ENCODE measurements at places on chromosomes 7 and 10.

DNA sequence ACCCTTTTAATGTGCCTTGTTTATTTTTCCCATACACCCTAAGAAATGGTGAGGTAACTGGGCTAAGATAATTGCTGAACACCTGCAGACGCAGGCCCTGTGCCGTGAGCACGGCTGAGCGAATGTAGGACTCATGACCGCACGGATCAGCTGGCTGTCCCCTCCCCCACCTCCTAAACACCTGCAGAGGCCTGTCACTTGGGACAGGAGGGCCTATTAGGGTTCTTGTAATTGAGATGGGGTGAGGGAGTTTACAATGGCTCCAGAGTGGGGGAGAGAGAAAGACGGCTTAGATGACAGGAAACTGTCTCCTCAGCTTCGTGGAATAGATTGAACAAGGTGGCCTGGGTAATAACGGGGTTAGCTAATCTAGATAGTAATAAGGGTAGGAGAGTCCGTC lies 291.7 kb upstream of the HABP2 start:
- DNase-seq, result no peak

DNA sequence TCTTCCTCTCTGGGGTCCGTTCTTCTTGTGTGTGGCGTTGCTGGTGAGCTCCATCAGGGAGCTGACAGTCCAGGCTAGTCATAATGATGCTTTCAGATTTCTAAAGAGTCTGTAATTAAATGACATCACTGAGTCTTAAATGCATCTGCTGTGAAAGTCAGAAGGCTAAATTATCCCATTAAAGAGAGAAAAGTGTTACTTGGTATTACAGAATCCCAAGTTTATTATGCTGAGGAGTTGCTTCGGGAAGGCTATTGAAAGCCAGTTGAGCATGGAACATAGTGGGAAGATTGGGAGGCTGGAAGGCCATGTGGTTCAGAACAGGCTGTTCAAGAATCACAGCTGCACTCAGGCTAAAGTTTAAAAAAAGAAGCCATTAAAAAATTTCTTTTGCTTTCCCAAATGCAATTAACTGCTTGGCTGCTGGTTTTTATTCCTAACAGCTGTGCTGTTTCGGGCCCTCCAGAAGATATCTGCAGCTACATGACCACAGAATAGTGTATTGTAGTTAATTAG lies 342.6 kb upstream of the LRGUK start:
- DNase-seq, result no peak

GRCh38 chr10:90888387-90888786 lies 16.6 kb downstream of the RPP30 start:
- DNase-seq, result no peak

DNA sequence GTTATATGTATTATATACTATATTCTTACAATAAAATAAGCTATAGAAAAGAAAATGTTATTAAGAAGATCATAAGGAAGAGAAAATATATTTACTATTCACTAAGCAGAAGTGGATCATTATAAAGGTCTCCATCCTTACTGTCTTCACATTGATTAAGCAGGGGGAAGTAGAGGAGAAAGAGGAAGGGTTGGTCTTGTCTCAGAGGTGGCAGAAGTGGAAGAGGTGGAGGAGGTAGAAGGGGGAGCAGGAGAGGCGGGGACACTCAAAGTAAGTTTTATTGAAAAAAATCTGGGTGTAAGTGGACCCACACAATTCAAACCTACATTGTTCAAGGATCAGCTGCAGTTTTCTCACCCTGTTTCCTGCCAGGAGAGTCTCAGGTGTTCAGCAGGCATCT lies 28.9 kb upstream of the ERCC6 start:
- DNase-seq, result no peak

- no peak for DNase-seq
Measured at GRCh38 chr10:118816471-118817168, 61.9 kb upstream of the CACUL1 start.

DNA sequence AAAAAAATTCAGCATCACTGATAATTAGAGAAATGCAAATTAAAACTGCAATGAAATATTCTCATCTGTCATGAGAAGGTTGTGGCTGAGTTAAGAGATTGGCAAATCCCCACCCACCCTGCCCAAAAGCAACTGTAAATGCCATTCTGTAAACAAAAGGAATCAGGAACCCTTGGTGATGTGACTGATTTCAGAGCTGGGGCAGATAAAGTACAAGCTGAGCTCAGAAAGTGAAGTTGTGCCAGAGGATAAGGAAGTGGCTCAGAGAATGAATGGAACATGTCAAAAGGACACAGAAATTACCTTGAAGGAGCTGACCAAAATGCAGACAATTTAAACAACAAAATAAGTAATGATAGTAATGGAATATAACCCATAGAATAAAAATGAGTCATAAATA lies 32.7 kb upstream of the ARMS2 start:
- DNase-seq, result no peak

- DNase-seq, result no peak
Measured at GRCh38 chr7:14000247-14000646, 10.8 kb upstream of the ETV1 start.

GRCh38 chr7:78066599-78066998 lies 268.0 kb downstream of the PHTF2 start:
- no peak for DNase-seq

- DNase-seq, result no peak
Measured at GRCh38 chr7:28497009-28497408, 84.7 kb downstream of the CREB5 start.

- no peak for DNase-seq
Measured at GRCh38 chr7:155907450-155908200, 95.4 kb upstream of the SHH start.

GRCh38 chr7:30070052-30070451 lies 41.8 kb downstream of the PLEKHA8 start:
- DNase-seq, result no peak

DNA sequence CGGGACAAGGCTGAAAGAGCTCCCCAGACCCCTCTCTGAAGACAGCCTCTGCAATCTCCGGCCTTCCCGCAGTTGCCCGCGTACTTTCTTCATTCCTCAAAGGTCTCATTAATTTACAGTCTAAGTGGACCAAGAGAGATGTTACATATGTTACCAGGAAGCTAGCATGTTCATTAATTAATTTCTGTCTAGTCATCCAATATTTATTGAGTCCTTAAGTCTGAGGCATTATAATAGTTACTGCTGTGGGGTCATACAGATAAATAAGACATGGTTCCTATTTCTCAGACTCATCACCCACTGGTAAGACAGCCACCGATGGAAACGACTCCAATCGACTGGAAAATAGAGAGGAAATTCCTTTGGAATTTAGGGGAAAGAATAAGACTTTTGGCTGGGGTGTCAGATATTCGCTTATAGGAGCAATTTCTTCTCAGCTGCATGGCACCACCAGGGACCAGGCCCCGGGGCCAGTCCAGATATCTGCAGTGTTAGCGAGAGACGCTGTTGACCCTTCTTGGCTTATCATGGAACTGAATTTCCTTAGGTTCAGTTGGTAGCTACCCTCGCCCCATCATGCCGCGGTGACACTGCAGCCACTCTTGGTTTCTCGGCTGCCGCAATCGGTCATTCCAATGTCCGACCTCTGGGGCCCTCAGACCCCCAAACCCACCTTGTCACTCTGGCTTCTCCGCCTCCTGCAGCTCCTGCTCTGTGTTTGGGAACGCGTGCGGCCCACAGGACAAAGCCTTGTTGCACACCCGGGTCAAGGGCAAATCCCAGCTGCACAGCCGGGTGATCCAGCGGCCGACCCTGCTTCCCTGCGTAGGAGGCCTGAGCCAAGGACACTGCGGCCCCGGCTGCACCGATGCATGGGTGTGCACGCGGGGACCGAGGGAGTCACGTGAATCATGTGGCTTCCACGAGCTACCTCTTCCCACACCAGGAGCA lies 383.2 kb downstream of the DNAJB6 start:
- DNase-seq, result no peak

DNA sequence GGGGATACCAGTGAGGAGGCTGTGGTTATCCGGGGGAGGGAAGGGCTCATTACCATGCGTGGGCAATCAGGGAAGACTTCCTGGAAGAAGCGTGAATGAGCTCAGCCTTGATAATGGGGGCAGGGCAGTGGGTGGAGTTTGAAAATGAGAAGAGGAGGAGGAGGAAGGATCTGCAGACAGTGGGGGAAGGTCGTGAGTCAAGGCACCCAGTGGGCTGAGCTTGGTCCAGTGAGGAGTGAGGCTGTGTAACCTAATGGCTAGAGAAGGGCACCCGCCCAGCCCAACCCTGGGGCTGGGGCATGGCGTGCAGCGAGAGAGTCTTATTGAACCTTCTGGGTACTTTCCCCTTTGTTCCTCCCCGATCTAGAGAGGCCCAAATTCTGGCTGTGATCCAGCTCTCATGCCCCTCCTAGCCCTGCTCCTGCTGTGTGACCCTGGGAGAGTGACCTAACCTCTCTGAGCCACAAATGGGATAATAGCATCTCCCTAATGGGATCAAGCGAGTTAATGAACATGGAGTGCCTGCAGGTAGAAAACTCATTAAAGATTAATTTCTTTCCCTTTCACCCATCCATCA lies 31.5 kb downstream of the CLIP2 start:
- peak; percentile 4 for DNase-seq

- peak; percentile 55 for DNase-seq
Measured at GRCh38 chr7:113086431-113086888, at the start of gene GPR85. TSS of gene GPR85 (minus strand) at chr7:113086827. CDS start at chr7:113084721, 2,106 bp downstream.

DNA sequence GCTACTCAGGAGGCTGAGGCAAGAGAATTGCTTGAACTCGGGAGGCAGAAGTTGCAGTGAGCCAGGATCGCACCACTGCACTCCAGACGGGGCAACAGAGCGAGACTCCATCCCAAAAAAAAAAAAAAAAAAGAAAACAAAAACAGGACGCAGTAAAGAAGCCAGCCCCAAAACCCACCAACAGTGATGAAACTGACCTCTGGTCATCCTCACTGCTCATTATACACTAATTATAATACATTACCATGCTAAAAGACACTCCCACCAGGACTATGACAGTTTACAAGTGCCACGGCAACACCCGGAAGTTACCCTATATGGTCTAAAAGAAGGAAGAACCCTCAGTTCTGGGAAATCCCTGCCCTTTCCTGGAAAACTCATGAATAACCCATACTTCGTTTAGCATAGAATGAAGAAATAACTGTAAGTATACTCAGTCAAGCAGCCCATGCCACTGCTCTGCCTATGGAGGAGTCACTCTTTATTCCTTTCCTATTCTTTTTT lies 40.0 kb upstream of the EIF4H start:
- peak; percentile 58 for DNase-seq

- no peak for DNase-seq
Measured at GRCh38 chr10:103663236-103663635, 169.7 kb downstream of the NEURL1 start.

DNA sequence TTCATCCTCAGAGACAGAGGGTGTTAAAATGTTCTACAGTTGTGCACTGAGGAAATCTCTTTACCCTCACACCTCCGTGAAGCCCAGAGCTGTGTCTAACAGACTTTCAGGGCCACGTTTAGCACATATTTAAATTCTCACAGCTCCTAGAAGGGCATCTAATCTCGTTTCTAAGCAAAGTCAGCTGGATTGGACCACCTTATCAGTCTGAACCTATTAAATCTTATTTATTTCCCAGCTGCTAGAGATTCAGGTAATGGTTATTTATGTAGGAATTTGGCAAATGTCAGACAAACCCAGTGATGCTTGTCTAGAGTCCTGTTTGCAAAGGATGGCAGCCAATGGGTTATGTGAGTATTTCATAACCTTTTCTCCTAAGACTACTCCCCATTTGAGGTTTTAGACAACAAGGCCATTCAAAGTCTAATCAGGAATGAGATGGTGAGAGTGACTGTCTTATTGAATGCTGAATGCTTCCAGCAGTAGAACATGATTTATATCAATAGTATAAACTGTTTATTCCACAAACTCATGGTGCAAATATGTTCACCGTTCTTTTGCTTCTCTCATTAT lies 54.8 kb upstream of the EXOC4 start:
- no peak for DNase-seq

- no peak for DNase-seq
Measured at GRCh38 chr7:39035903-39036302, 58.2 kb downstream of the POU6F2 start.

GRCh38 chr7:37342688-37343471 lies 105.8 kb downstream of the ELMO1 start:
- peak; percentile 92 for DNase-seq

DNA sequence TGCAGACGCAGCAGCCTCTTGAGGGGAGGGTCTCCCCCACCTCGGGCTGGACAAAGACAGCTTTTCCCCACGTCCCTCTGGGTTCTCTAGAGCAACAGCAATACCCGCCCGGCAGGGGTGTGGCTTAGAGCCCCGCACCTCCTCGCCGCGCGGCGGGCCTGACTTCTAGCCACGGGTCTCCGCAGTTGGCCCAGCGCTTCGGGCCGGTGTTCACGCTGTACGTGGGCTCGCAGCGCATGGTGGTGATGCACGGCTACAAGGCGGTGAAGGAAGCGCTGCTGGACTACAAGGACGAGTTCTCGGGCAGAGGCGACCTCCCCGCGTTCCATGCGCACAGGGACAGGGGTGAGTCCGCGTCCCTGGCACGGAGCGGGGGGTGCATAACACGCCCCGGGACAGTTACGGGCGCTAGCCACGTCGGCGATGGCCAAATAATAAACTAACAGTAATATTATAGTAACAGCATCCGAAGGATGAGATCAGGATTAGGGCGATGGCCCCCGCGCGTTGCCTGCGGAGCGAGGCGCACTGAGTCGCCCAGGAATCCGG lies 1.2 kb downstream of the CYP2E1 start:
- no peak for DNase-seq

DNA sequence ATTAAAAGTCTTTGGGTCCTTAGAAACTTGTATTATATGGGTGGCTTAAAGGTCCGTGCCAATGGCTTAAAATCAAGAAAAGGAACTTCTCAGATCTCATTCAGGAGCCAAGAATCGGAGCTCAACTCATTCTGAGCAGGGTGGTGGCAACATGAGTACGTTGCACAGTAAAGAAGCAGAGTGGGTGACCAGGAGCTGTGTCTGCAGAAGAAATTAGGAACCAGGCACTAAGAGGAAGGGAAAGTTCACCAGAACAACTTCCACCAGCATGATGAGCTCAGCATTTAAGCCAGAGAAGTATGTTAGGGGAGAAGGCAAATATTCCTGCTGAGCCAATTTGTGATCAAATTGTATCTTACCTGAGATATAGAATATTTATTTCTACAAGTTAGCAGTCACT lies 236.0 kb upstream of the NRP1 start:
- no peak for DNase-seq

DNA sequence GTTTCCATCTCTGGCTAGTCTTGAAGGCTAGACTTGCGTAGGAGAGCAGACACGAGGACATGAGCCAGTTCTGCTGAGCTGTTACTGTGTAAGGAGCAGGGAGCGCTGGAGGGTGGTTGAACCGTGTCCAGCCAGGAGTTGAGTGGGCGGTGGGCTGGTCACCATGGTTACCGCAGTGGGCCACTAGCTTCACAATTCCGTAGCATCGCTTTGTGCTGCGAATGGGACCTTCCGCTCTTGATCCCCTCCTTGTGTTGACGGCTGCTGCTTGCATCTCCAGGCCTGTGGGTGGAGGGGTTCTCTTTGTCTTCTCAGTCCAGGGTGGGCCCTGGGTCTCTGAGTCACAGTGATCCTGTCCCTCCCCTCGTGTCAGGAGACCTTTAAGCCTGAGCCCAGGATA lies 49.4 kb upstream of the OCM start:
- no peak for DNase-seq

DNA sequence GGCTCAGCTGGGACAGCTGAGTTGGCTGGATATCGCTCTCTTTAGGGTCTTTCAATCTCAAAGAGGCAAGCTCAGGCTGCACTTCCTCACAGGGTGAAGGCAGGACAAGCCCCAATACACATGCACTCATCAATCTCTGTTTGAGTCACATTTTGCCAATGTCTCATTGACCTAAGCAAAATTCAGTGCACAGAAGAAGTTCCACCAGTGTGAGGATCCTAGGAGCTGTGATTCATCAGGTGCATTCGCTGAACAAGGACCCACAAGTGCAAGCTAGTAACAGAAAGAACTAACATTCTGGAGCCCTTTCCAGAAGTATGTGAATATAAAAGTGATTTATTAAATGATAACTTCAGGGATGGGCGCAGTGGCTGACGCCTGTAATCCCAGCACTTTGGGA lies 477.2 kb downstream of the GPAM start:
- no peak for DNase-seq
